ENCODE measurements at places on chromosomes 2 and 18.

- no peak for DNase-seq
Measured at GRCh38 chr2:10770956-10771750, 41.4 kb downstream of the PDIA6 start.

DNA sequence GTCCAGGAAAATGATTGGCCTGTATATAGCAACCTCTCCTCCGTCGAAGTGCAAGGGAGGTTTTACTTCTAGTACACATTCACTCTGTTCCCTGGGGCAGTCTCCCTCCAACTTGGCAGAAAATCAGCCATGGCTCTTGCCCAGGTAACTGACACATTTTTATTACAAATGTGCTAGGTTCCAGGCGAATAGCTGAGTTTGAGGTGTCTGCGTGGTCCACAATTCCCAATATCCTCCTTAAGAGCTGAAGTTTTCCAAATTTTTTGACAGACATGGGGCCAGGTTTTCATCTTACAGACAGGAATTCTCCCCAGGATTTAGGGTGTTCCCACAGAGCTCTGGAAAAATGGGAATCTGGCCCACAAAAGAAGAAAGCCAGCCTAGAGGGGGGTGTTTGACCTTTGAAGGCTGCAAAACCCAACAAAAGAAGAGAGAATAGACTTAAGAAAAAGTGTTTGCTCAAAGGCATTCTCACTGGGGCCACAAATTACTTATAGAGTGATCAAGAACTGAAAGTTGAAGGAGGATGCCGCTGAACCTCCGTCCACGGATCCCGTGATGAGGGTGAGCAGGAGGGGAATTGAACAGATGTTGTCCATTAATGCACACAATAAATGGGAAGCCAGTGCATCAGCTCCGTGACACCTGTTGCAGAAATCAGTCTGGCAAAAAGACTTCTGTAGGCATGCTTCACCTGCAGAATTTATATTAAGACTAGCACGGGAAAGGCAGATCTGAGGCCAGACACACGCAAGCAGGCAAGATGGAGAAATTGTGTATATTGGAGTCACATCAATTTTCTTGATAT is 242.3 kb upstream of the COPS8 start:
- no peak for DNase-seq

- no peak for DNase-seq
Measured at GRCh38 chr2:46563186-46563585, 83.8 kb downstream of the TMEM247 start.

DNA sequence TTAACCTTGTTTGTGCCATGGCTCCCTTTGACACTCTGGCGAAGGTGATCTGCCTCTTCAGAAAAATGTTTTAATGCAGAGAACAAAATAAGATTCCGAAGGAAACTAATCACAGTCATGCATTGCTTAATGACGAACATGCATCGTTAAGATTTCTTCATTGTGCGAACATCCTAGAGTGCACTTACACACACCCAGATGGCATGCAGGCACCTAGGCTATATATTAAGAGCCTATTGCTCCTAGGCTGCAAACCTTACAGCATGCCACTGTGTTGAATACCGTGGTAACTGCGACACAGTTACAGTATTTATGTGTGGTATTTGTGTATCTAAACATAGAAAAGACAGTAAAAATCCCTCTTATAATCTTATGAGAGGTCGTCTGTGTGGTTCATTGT is 8.3 kb downstream of the ASAP2 start:
- no peak for DNase-seq

- DNase-seq = no peak
Measured at GRCh38 chr18:33573193-33573592, 4.8 kb upstream of the ASXL3 start.

GRCh38 chr2:3483227-3483985 is 35.9 kb downstream of the ADI1 start:
- no peak for DNase-seq

DNA sequence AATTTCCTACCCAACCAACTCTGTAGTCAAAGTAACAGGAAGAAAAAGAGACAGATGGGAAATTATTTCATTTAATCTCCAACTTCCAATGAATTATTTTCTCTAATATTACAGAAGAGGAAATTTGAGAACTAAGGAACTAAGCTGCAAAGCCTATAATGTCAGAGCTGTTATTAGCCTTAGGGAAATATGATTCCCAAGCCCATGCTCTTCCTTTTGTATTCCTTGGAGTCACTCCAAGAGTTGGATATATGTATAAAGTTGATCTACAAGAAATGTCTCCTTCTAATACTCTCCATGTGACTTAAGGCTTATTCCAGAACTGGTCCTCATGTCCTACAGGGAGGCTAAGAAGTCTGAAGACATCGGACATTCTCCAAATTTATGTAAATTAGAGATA is 31.6 kb upstream of the VWC2L start:
- DNase-seq = no peak

DNA sequence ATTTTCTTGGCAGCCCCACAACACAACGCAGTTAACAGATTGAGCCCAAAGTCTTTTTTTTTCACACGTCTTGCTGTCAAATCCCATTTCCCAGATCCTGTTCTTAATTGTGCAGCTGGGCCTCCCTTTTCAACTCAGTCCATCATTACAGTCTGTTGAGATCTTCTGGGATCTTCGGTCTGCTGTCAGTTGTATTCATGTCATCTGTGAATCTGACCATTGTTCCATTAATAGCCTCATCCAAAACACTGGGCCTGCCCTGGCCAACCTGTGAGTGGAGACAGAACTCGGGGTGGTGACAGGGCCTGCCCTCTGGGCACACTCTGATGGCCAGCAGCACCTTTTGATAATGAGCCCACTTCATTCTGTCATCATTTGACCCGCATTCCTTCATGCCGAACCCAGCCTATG is 39.7 kb upstream of the SEMA4C start:
- no peak for DNase-seq
